Occipital lobe (tissue), 3 donors: ENCODE measurements at places on chromosomes 2 and 18. TPM values are rescaled to one million over a fixed set of nuclear protein-coding genes. Genes with fewer than 3 reads are reported as not detected.

GRCh38 chr18:68219872-68220271, 495.0 kb downstream of the TMX3 start:
- DNase-seq: no peak

GRCh38 chr2:39991298-39991697, 212.2 kb upstream of the THUMPD2 start:
- no peak for DNase-seq

DNA sequence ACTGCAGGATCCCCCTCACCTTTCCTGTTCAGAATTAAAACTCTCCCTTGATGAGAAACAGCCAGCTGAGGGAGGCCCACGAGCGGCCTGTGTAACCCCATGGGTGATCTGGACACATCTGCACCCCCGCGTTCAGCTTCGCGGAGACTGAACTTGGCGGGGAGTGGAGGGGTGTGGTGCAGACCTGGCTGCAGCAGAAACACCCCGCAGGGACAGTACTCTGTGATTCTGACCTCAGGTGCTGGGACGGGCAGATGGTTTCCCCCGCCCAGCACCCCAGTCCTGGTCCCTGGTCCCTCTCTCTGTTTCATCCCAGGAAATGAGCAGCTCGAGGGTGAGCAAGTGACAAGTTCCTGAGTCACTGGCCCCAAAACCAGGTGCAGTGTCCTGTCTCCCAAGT, 41.2 kb downstream of the GBX2 start:
- no peak for DNase-seq

Gene LAMA3
- total RNA-seq: 1.4 TPM

DNA sequence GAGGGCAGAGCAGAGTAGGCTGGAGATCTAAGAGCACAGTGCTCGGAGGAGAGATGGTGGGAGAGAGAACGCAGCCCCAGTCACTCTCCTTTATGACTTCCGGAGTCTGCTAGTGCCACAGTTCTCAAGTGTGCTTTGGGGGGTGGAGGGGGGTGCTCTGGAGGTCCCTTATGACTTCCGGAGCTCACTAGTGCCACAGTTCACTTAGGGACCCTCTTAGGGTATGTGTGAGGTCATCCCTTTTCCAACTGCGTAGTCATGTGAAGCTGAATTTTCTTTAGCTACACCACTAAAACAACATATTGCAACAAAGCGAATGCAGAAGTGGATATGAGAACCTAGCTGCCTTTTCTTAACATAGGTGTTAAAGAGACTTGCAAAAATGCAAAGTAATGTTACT, 153.7 kb upstream of the KCTD1 start:
- no peak for DNase-seq

Gene TMEM182
- 3.6 TPM for total RNA-seq

Gene ALPP
- not detected for total RNA-seq

GRCh38 chr18:48968412-48969215, 17.8 kb upstream of the SMAD7 start:
- no peak for DNase-seq

DNA sequence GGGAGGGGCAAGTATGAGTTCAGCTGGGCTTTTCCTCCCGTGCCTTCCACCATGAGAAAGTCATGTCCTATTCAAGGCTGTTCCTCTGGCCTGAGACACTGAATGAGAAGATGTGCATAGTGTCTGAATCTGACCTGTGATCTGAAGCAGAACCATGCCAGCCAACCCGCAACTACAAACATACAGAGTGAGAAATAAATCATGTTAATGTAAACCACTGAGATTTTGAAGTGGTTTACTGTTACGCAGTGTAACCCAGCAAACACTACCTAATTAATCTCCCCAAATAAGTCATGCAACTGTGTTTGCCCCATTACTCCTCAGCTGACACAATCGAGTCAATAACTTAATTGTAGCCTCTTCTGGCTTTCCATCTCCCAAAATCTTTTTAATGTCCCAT, 49.2 kb downstream of the METTL4 start:
- DNase-seq: no peak

Gene GPAT2
- 1.6 TPM for total RNA-seq

Gene SCYGR4
- not detected for total RNA-seq

DNA sequence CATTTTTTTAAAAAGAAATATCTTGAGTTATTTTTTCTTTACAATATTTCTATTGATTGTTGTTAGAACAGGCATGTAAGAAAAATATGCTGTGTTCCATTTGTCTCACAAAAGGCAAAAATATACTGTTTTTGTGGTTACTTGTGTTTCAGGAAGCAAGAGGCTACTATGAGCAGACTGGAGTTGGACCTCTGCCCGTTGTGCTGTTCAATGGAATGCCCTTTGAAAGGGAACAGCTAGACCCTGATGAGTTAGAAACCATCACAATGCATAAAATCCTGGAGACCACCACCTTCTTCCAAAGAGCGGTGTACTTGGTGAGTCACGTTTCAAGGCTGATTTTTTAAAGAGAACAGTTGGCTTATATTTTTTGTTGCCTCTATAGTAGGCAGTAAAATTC, 54.7 kb downstream of the UGGT1 start:
- DNase-seq: no peak

GRCh38 chr2:217922101-217923006, 80.4 kb downstream of the TNS1 start:
- DNase-seq: no peak

Gene REG1B
- not detected for total RNA-seq
